ENCODE measurements at places on chromosomes 11 and 22.

- no peak for DNase-seq
These were observed 389.1 kb downstream of the AASDHPPT start for GRCh38 chr11:106466521-106467080.

DNA sequence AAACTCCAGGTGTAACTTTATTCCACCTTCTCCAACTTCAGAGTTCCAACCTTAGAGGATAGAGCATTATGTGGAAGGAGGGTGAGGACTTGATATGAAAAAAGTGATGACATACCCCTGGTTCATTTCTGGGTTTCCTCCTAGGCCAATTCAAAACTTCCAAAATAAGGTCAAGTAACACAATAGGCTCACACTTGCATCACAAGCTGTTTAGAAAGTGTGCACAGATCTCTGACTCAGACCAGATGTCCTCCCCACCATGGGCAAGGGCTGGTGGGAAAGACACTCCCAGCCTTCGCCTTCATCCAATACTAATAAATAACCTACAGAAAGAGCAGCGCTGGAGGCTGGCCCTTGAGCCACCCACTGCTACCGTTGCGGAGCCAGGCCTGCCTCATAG is 5.8 kb upstream of the BUD13 start:
- DNase-seq = no peak

DNA sequence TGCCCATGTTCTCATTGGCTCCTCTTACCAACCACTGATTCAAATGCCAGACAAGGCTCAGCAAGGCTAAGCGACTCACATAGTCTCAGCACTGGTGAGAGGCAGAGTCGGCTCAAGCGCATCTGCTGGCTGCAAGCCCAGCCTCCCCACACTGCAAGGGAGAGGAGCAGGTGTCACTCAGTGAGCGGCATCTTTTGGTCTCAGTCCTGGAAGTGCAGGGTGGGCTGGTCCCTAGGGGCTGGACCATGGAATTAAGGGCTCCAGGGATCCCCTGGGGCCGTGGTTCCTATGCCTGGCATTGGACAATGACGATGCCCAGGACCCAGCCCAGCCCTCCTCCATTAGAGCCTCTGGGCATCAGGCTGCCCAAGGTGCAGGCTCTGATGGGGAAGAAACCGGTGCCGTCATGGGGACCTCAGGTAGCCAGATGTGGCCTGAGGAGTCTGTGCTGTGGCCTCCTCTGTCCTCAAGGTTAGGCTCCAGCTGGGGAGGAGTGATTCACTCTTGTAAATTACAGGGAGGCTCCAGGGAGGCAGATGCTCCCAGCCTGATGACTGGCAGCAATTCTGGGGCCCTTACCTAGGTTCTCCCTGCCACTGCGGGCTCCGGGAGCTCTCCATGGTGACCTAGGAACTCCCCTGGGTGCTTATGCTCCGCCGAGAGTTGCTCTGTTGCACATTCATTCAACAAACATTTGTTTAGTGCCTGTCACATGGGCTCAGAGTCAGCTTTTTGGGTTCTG is 28.0 kb downstream of the FADS2 start:
- no peak for DNase-seq

DNA sequence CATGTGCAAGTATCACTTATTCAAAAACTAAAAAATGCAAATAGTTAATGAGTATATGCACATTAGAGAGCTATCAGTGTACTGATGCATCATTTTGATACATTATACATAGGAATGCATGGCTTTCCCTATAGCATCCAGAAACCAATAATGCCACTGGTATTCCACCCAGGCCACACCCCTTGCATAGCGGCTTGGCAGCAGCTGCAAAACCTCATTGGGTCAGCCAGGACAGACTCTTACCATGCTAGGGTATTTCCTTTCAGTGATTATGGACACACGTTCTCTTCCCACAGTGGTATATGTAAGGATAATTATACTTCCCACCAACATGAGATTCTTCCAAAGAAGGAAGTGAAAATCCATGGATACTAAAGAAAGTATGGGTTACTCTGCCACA is 145.9 kb upstream of the PITPNB start:
- DNase-seq = no peak

DNA sequence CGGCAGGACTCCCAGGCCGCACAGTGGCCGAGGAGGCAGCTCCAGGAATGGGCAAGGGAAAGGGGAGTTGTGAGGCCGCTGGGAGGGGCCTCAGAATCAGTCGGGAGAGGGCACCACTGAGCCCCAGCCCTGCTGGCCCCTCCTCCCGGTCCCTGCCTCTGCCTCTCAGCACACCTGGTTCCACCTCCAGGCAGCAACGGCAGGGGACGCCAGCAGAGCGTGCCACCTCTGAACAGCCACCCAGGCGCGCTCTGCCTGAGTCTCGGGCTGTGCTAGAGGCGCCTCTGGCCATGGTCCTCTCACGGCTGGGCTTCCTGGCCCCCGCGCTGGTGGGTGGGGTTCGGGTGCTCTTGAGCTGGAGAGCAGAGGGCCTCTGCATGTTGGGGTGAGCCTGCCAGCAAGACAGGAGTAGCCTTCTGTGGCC is 33.0 kb downstream of the MOB2 start:
- DNase-seq = no peak

- no peak for DNase-seq
These were observed 32.6 kb upstream of the PRAME start for GRCh38 chr22:22591348-22592299.

DNA sequence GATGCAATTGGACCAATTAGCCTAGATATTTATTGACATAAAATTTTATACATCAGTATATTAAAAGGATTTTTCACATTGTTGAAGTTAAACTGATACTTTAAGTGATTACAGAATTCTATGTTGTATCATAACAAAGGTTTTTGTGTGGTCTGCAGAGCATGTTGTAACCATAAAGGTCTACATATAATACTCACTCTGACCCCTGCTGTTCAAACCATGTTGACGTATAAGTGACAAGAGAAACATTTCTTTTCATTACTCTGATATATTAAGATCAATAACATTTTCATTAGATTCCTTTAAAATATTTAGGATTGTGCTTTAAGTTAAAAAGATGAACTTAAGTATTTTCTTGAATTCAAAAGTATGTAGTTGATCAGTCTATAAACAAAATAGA is 63.9 kb downstream of the GAS2 start:
- no peak for DNase-seq

- DNase-seq = no peak
These were observed 26.2 kb upstream of the PDE3B start for GRCh38 chr11:14617241-14618027.

DNA sequence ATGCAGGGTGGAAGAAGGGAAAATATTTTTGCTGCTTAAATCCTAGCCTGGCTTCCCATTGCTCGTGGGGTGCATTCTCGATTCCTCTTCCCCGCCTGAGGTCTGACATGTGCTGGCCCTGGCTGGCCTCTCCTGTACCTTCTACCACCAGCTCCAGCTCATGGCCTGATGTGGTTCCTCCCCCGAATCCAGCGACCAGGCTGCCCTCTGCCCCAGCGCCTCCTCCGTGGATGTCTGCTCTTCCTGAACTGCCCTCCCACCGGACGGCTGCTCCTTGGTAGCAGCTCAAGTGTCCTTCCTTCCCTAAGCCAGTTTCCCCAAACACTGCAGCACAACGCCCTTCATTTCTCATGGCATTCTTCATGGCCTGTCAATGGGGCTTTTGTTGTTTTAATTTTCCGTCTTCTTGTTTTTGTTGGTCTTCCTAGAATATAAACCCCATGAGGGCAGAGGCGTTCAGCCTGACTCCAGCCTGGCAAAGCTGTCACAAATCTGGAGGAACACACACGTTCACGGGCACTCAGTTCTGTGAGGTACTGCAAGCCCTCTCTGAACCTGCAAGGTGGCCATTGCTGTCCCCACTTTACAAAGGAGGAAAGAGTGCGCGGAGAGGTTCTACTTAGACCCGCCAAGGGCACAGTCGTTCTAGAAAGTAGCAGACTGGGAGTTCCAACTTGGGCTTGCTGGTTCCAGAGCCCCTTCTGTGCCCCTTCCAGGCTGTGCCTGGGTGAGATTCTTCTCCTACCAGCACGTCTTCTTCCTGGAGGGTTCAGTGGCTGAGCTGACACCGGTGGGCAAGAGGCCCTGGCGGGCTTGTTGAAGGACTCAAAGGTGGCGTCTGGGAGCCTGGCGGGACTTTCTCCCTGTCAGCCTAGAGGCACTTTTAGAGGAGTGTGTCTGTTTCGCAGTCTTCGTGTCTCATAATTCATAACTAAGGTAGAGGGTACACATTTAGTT is 953 bp upstream of the LRP5 start:
- DNase-seq = no peak

DNA sequence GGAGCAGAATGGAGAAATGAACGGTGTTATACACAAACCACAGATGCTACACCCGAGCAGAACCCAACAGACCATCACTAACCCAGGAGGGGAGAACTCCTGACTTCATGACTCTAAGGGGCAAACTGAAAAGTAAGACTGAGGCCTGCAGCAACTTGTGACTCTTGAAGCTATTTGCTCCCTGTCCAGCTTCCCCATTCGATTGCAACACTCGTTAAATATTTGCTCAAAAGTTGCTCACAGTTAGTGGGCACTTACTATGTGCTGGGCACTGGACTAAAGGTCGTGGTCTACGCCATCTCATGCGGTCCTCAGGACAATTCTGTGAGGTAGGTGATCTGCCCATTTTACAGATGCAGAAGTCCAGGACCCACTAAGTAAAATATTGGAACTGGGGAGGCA is 9.5 kb upstream of the ADA2 start:
- DNase-seq = no peak

All from GM12864 (cell line).